CD4-positive, alpha-beta T cell treated with Interleukin-12 subunit alpha and Interleukin-12 subunit beta, for 1 hour (primary cell): ENCODE measurements at places on chromosomes 12 and 14.

DNA sequence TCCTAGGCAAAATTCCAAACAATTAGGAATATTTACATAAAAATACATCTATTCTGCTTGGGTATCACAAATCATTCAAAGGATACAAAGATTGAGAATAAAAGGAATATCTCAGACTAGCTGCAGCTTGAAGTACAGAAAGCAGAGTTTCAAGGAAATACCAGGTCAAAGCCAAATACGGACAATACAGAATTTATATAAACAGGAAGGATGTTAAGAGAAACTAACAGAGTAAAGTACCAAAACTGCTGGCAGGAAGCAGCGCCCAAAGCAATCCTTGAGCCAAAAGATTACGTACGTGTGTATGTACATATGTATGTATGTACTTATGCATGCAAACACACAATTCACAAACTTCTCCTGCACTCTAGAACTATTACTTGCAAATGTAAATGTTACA, 86.6 kb downstream of the PPP1R12A start:
- DNase-seq = peak; percentile 7

DNA sequence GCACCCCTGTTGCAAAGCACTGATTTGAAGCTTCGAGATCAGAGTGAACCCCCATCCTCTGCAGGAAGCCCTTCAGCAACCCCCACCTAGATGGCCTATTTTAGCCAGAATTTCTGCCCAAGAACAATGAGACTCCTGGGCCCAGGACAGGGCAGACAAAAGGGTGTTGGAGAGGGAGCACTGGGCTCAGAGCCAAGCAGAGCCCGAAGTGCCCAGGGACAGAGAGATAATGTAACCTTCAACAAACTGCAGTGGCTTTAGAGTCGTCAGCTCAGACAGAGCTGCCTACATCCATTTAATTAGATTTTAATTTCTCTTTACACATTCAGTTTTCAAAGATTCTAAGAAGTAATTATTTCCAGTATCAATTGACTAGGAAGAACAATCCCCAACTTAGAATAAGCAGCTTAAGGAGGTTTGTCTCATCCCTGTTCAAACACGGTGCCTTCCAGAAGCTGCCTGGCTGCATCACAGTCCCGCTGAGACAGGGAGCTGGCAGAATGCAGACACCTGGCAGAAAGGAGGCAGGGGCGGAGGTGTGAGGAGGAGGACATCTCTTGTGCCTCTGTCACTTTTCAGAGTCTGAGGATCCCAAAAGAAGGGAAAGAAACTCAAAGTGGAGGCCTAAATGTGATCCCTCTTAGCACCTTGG, 504.9 kb upstream of the CCDC196 start:
- no peak for DNase-seq

DNA sequence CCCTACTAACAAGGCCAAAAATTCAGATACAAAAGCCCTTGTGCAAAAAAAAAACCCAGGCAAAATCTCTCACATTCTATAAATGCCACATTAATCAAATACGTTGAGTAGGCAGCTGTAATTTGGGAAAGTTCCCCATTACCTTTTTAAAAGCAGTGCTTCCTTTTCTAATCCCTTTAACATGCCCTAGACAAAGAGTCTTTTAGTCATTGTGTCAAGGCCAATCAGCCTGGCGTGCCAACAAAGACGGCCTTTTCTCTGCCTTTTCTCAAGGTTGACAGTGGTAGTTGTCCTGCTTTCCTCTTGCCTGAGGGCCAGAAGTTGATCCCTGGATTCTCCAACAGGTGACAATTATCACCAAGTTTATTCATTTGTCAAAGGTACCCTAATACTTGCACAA, 62.5 kb upstream of the METAP2 start:
- DNase-seq = no peak

GRCh38 chr14:104913435-104913834, 11.2 kb upstream of the PLD4 start:
- DNase-seq = no peak

GRCh38 chr12:90311561-90311960, 602.9 kb upstream of the ATP2B1 start:
- DNase-seq = no peak

- no peak for DNase-seq
These were observed 16.8 kb downstream of the RAB35 start for GRCh38 chr12:120099738-120100137.

DNA sequence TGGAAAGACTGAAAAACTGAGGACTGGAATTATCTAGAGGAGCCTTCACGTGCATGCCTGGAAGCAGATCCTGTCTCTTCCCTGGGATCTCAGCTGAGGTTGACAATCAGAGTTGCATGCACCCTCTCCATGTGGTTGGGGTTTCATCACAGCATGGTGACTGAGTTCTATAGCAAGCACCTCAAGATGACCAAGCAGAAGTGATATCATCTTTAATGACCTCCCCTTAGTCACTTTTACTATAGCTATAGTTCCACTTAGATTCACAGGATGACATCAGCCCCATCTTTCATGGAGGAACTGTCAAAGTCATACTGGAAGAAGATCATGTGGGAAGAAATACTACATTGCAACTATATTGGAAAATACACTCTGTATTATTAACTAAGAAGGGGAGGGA, 105.8 kb upstream of the ATXN7L3B start:
- DNase-seq = no peak

DNA sequence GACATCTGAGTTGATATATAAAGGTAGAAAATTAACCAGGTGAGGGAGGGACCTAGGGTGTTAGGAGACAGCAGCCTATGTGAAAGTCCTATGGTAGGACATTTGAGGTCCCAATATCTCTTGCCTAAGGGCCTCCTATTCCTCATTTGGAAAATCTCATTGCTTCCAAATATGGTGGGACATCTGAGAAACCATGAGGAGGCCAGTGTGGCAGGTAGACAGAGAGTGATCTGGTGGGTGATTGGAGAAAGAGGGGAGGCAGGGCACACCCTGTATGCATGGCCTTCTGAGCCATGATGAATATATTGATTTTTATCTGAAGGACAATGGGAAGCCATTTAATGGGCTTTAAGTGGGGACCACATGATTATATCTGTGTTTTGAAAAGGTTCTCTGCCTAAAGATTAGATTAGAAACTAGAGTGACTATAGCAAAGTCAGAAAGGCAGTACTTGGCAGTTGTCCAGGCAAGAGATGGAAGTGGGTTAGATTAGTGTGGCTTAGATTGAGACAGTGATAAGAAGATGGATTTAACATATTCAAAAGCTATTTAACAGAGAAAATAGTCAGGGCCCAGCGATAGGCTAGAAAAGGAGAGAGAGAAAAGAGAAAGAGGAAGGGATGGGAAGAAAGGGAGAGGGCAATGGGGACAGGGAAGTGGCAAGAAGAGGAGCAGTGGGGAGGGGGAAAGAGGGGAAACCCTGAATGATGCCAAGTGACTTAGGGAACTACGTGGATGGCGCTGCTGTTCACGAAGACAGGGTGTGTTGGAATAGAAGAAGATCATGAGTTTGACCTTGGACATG, 237.2 kb upstream of the SRRM4 start:
- no peak for DNase-seq

DNA sequence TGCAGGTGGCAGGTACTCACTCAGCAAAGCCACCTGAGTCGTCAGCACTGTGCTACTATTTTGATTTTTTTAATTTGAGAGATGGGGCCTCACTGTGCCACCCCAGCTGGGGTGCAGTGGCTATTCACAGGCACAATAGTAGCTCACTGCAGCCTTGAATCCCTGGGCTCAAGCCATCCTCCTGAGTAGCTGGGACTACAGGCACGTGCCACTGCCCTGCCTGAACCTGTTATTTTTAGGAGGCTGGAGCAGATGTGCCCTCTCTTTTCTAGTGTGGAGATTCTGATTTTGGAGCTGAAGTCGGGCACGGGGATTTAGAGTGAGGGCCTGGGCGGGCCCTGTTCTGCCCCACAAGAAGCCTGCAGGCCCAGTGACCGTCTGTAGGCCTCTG, 17.3 kb downstream of the SLC25A47 start:
- no peak for DNase-seq
